ENCODE measurements at places on chromosomes 3 and 15.

- no peak for DNase-seq
These were observed 81.4 kb downstream of the IL12A start for GRCh38 chr3:160069986-160070385.

DNA sequence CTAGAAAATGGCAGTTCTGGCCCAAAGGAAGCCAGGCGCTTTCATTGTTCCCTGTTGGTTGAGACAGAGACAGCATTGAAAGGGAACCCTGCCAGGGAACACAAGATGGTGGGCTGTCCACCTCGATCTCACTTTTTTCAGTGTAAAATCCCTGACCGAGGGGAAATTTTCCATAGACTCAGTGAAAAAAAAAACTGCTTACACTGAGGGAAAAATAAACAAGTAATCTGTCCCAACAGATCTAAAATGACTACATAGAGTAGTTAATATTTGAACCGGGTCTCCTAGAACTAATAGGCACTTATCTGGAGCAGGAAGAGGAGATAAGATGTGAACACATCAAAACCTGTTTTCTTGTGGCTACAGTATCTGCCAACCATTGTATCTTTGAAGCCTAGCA is 763.4 kb upstream of the GOLIM4 start:
- DNase-seq, result no peak

- no peak for DNase-seq
These were observed 55.0 kb upstream of the PTX3 start for GRCh38 chr3:157381606-157382005.

- DNase-seq, result peak; percentile 69
These were observed 17.5 kb downstream of the CIDEC start for GRCh38 chr3:9862391-9863057.

DNA sequence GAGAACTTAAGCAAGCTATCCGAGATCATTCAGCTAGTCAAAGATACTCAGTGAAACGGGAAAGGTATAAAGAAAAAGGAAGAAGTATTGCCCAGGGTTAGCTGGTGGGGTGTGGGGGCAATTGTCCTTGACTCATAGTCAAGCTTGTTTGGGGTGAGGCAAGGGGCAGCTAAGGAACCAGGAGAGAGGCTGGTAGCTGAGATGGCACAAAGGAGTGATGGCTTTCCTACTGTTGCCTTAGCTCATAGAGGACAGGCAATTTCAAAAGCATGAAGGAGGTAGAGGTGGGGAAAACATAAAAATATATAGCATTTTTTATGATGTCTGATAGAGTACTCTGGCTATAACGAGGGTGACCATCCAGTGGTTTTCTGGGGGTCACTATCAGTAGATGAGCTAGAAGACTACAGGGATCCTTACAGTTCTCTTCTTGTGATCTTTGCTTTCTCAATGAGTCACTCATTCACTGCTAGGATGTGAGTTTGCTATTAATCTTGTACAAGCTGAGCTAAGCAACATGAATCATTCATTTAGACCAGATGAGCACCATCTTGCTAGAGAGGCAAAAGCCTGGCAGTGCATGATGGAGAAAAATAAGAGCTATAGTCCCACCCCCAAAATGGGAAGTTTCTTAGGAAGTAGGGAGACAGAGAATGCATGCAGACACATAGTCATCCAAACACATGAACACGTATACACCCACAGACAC is 207.1 kb upstream of the PFN2 start:
- DNase-seq, result no peak

DNA sequence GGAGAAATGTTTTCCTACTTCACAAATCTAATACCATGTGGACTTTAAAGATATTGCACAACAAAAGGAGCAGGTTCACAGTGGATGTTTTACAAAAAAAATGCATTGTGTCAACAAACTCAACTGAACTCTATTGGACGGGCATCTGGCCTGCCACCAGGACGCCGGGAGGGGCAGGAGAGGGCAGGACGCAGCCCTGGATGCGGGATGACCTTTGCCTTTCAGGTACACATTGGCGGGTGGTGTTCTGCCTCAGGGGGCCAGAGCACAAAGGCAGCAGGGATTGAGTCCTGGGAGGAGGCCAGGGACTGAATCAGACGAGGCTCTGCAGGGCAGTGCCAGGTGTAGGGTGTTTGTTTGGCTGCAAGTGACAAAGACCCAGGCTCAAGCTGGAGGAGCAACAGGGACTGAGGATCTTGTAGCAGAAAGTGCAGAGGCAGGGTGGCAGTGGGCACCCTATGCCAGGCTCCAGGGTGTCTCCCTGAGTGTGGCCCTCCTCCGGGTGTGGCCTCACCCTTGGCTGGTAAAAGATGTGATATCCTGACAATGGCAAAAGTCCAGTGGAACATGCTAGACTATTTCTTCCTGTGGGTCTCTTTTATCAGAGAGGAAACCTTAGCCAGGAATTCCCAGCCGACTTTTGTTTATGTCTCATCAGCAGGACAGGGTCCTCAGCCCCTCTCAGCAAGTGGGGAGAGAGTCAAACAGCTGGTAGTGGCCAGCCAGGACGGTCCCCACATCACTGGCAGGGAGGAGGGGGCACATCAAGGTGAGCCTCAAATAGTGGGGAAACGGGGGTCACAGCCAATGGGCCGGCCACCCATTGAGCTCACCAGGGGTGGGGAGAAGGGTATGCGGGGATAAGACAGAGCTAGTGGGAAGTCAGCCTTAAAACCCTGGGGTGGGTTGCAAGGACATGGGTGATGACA is 29.7 kb upstream of the KLF13 start:
- DNase-seq, result no peak

DNA sequence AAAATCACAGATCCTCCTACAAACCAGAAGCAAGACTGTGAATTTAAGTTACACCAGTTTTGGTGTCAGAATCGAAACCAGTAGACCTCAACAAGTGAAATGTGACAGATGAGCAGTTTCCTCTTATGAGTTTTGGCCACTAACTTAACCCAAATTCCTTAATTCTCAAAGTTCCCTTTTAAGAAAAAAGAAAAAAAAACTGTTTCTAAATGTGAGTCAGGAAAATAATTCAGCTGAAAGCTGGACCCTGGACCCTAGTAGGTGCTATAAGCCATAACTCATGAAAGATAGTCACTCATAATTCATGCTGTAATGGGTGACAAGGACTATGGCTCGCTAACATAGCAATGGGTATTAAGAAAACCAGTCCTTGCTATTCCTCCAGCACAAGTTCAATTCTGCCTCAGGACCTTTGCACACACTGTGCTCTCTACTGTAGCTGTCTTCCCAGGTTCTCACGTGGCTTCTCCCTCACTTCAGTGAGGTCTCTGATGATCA is 9.0 kb upstream of the THRB start:
- DNase-seq, result no peak

DNA sequence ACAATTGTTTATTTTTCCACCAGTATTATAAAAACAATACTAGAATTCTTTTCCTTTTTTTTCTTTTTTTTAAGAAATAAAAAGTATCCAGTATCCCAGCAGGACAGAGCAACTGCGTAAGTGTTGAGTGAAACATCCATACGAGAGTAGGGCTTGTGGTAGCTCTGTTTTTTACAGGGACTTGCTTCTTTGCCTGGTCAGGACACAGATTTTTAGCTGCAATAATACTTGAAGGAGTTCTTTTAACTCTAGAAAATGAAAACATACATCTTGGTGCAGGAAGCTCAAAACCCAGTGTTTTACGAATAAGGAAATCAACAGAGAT is 297.7 kb upstream of the NR2E3 start:
- DNase-seq, result no peak

GRCh38 chr15:52111517-52112202 is 915 bp downstream of the BCL2L10 start:
- no peak for DNase-seq

DNA sequence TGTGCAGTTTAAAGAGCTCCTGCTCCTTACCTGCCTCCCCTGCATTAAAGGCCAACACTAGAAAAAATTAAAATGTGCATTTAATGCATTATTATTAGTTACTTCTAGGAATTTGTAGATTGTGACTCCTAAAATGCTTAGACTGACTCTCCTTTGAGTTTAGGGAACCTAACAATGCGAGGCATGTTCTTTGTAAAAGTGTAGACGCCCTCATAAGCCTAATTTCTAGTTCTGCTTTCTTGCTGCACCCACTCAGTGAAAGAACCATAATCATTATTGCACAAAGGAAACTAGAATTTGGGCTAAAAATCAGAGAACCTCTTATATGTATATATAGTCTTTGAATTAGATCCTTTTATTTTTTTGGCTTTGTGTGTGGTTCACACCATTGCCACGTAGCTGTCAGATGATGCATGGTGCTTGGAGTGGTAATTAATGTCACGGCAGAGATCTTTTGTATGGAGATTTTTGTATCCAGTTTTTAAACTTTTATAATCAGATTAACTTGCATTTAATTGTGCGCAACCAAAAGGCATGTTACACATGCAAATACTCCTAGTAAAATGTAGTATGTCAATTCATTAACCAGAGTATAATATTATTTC is 710 bp downstream of the ABHD10 start:
- DNase-seq, result no peak

Measured in SK-N-DZ (cell line).